ENCODE measurements at places on chromosomes 12 and 14. TPM values are rescaled to one million over a fixed set of nuclear protein-coding genes. Genes with fewer than 3 reads are reported as not detected.

Gene DHRS2
- total RNA-seq: 1.9 TPM

Gene PIP4K2C
- 12.6 TPM for total RNA-seq

Gene PRB2
- 11.9 TPM for total RNA-seq

Gene SYNE3
- 1.7 TPM for total RNA-seq

Gene RPGRIP1
- 0.92 TPM for total RNA-seq

Gene DDIT3
- 168 TPM for total RNA-seq

Gene TRHDE
- 1.0 TPM for total RNA-seq

Gene ACRBP
- total RNA-seq: 1.4 TPM

- ATAC-seq: no peak
Measured at GRCh38 chr12:90390947-90391346, 564.0 kb downstream of the CCER1 start.

DNA sequence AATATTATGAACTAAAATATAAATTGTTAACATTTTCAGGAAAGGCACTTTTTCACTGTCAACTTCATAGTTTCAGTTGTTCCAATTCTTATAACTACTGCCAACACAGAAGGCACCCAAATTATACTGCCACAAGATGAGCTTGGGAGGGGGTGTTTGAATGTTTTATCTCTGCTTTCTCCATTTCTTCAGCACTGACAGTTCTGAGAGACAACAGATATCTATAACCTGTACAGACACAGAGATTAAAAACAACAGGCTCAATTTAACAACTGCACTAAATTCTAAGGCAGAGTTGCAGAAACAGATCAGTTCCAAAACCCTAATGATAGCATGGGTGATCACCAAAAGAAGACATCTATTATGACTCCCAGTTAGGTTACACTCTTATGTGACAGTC is 12.8 kb downstream of the SCAF11 start:
- ATAC-seq: no peak

- ATAC-seq: peak; percentile 65
Measured at GRCh38 chr14:29391801-29392200, 535.8 kb downstream of the PRKD1 start.

- no peak for ATAC-seq
Measured at GRCh38 chr12:105433804-105434203, 103.3 kb downstream of the C12orf75 start.

DNA sequence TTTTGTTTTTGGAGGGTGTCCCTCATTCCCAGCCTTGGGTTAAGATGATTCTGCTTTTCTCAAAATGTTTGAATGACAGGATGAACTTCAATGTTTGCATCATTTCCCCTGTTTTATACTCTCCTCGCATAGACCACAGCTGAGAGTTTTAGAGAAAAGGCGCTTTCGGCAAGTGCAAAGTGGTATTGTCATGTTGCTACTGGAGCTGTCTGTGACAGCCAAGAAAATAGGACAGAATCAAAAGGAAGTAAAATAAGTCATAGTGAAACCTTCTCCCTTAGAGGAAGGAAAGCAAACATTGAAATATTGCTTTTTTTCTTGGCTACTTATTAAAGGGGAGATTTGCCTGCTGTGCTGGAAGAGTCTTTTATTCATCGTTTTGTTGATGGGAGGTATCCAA is 33.5 kb upstream of the ARHGAP5 start:
- no peak for ATAC-seq

GRCh38 chr14:39368261-39368959 is 63.8 kb downstream of the FBXO33 start:
- no peak for ATAC-seq

DNA sequence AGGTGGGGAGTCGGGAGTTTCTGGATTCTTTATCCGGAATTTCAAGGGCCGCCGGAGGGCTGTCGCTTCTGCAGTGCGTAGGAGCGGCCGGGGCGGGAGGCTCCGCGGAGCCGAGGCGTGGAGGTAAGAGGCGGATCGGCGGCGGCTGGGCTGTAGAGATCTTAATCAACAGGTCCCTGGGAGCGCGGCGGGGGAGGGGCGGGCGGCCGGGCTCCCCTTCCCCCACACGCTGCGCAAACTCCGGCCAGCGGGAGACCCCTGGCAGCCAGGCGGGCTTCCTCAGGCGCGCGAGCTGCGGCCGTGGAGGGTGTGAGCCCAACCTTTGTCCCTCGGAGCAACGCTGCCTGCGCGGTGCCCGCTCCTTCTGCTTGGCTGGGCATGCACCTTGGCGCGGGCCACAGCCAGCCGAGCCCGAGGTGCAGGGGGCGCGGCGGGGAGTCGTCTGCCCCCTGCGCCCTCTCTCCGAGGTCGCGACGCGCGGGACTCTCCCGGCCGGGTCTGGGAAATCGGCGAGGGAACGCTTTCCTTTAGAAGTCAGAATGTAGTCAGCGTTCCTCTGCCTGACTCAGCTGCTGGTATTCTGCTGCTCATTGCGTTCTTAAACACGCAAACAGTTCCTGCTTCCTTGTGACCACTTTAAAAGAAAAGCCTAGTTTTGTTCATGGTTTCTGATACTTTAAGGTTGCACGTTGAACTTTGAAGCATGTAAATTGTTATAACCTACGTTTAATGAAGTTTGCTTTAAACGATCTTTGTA is at the start of gene PALS1:
PALS1 (plus strand) TSS at position 25 of the 757 bp plus-strand sequence. CDS start 37,736 bp downstream, outside the sequence.
- peak; percentile 71 for ATAC-seq

GRCh38 chr12:30630979-30631285 is 64.7 kb downstream of the IPO8 start:
- no peak for ATAC-seq

- ATAC-seq: no peak
Measured at GRCh38 chr14:103634156-103634555, 5.1 kb downstream of the KLC1 start.

DNA sequence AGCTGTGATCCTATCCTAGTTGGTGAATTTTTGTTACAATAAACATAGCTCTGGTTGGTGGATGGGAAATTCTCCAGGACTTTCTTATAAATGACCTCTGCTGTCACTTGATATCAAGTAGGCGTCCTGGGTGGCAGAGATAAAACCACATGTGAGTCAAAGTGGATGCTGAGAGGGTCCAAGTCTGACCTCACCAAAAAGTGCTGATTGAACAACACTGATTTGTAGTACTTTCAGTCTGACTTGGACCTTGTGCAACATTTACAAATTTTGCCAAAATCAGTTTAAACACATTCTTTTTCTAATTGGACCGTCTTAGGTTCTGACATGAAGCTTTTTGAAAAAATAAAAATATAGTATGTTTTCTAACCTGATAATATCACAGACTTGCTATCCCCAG is 585.6 kb downstream of the GALC start:
- ATAC-seq: no peak

- ATAC-seq: no peak
Measured at GRCh38 chr12:88111074-88111652, 30.7 kb downstream of the CEP290 start.

- no peak for ATAC-seq
Measured at GRCh38 chr12:110704750-110705149, 15.8 kb upstream of the HVCN1 start.

GRCh38 chr12:129971721-129972120 is 67.9 kb upstream of the TMEM132D start:
- ATAC-seq: no peak

GRCh38 chr12:122062832-122063693 is 15.5 kb upstream of the MLXIP start:
- peak; percentile 63 for ATAC-seq

- ATAC-seq: no peak
Measured at GRCh38 chr14:31253746-31254471, 46.3 kb upstream of the HECTD1 start.

DNA sequence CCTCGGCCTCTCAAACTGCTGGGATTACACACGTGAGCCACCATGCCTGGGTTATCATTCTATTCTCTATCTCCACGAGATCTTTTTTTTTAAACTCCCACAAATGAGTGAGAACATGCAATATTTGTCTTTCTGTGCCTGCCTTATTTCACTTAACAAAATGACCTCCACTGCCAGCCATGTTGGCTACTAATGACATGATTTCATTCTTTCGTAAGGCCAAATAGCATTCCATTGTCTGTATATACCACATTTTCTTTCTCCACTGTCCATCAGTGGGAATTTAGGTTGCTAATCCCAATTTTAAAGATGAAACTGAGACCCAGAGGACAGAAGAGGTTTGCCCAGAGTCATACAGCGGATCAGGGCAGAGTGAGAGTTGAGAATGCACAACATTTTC is 10.9 kb upstream of the TRPV4 start:
- no peak for ATAC-seq

GRCh38 chr12:120625557-120626419 is 14.6 kb upstream of the CABP1 start:
- ATAC-seq: no peak

- no peak for ATAC-seq
Measured at GRCh38 chr12:15721316-15722115, 67.7 kb downstream of the EPS8 start.

- ATAC-seq: no peak
Measured at GRCh38 chr14:51912112-51912786, 51.8 kb downstream of the GNG2 start.

DNA sequence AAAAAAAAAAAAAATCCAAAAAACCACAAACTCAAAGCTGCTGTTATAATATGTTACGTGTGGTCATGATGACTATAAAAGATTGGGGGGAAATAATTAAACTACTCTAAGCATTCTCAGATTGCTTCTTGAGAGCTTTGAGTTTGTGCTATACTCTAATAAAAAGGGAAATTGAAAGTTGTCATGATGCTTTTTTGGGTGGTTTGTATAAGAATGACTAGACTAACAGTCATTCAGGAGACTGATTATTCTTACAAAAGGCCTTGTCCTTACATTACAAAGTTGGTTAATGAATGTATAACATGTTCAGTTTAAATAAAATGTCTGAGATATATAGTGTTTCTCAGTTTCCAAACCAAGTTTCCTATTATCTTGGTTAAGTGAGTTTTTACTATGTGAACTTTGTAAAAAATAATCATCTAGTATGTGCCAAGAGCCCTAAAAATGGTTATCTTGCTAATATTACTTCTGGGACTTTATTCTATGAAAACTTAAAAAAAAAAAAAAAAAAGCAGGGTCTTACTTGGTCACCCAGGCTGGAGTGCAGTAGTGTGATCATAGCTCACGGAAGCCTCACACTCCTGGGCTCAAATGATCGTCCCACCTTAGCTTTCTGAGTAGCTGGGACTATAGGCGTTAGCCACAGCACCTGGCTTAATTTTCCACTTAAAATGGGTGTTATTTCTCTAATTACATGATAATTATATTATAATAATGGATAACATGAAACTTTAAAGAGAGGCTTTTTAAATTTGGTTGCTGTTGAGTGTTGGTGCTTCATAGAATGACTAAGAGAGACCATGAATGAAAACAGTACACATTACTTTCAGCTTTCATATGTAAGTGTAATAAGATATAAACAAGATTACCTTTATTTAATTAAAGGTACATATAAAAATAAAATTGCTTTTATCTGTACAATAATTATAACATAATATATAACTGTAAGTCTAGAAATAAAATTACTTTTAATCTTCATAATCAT is 459.6 kb upstream of the RGS6 start:
- no peak for ATAC-seq

DNA sequence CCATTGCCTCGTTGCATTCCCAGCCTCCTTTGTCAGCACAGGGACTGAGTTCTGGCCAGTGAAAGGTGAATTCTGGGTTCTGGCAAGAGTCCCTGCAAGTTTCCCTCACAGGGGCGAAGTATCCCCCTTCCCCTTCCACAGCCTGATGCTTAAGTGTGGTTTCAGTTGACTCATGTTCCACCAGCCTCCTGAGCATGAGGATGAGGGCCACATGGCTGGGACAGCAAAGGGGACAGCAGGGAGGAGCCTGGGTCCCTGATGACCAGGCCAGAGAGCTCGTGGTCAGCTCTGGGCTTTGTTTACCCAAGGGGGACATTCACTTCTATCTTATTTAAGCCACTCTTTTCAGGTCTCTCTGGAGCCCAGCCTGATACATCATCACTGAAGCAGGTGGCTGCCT is 36.5 kb downstream of the CACNA2D4 start:
- ATAC-seq: no peak

GRCh38 chr12:28866715-28867503 is 282.2 kb upstream of the FAR2 start:
- ATAC-seq: peak; percentile 28

DNA sequence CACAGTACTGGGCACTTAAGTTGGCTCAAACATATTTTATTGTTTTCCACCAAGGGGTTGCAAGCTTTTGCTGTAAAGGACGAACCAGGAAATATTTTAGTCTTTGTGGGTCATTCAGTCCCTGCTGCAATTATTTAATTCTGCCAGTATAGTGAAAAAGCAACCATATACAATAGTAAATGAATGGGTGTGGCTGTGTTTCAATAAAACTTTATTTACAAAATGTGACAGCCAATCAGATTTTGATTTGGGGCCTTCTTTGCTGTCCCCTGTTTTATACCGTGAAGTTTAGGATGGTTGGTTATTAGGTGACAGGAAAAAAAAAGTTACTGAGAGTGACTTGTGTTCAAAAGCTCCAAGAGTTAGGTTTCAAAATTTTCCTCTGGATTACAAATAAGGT is 956.4 kb downstream of the AACS start:
- no peak for ATAC-seq

DNA sequence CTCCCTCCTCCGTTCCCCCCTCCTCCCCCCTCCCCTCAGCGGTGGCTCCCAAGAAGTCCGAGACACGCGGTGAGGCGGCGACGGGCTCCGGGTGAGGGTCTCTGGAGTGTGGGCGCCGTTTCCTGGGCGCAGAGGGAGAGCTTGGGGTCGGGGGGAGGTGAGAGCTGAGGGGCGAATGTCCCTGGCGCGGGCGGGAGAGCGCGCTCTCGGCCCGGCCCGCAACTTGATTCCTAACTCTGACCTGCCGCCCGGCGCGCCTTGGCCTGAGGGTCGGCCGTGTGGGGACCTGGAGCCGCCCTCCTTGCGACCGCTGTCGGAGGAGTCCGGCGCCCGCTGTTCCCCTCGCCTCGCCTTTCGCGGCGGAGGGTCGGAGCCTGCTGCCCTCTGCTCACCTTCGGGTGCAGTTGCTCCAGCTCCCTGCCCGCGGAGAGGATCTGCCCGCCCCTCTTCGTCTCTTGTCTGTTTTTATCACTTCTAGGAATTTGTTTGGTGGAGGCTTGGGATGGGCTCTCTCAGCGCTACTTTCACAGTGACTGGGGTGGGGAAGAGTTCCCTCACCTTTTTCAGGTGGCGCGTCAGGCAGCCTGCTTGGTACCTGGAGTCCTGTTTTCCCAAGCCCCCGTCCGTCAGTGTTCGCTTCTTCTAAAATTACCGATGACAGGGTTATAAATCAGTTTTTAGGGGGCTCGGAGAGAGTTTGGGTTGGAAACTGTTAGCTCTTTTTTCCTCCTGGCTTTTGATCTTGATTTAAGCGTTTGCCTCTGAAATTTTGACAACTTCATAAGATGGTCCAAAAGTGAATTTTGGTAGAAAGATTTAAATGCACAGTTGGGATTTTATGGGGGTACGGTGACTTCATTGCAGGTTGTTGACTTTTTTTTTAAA is 495 bp downstream of the ADIPOR2 start:
- peak; percentile 70 for ATAC-seq

- ATAC-seq: no peak
Measured at GRCh38 chr14:69333791-69334337, 64.2 kb downstream of the ERH start.

GRCh38 chr14:83463500-83464098 is 1929.9 kb upstream of the SEL1L start:
- no peak for ATAC-seq

DNA sequence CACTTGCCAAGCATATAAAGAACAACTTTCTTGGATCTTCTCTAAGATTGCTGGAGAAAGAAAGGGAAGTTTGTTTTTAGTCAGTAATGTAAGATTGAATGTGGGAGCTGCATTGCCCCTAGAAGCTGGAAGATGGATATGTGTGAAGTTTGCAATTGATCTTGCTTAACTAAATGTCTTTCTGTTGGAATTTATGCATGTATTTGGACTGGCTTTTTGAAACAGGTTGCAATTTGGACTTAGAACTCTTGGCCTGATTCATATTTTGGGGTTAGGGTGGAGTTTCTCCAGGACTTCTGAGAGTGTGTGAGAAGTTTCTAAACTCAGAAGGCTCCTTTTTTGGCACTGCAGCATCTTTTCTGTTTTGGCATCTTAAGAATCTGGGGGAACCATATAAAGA is 26.4 kb downstream of the IFT43 start:
- no peak for ATAC-seq
